ENCODE measurements at places on chromosomes 6 and 20.

GRCh38 chr6:96939007-96939805 lies 14.7 kb downstream of the KLHL32 start:
- DNase-seq: peak; percentile 40

GRCh38 chr6:35047265-35048011 lies 93.7 kb downstream of the TCP11 start:
- no peak for DNase-seq

GRCh38 chr6:49980898-49981297 lies 11.5 kb upstream of the DEFB113 start:
- no peak for DNase-seq

- no peak for DNase-seq
These were observed 110.4 kb downstream of the LIN28B start for GRCh38 chr6:105067329-105067728.

DNA sequence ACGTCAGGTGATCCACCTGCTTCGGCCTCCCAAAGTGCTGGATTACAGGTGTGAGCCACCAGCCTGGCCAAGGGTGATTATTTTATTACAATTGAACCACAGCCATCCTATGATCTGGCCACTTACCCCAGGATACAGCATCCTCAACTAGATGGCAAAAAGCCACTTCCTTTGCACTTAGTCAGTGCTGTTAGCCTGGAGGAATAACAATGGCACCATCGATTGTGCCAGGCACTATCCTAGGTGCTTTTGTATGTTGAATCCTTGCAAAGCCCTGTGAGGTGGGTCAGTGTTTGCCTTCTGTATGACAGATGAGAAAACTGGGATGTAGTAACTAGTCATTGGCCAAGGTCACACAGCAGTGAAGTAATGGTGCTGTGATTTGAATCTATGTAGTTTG lies 11.2 kb upstream of the TTPAL start:
- no peak for DNase-seq

DNA sequence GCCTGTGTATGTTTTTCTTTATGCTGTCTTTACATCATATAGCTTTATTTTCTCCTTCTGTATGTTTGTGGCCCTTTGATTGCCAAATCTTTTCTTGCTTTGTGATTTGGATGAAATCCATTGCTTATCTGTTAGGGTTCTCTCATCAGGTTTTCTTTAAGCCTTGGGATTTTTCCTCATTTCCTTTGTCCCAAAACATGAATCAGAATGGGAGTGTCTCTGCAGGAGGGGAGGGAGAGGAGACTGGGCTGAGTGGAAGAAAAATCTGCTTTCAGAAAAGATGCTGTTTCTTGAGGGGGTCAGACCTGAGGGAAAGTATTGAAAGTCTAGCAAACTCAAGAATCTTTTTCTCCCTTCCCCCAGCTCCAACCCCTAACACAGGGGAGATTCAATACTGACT lies 758.0 kb upstream of the MMS22L start:
- DNase-seq: no peak

GRCh38 chr6:74182992-74183391 lies 487.0 kb downstream of the CD109 start:
- no peak for DNase-seq

DNA sequence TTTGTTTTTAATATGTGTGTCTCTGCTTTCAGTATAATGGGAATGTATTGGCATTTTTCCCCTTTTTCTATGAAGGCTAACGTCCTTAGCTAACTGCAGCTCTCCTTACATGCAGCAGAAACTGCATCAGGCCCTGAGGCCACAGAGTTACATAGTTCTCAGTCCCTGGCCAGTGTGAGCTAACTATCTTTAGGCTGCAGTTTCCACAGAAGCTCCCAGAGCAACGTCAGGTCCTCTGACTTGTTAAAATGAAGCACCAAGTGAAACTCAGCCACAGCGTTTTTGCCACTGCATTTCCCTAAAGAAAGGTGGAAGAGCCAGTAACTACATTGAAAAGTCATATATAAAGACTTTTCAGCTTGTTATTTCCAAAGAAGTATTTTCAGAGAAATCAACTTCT lies 244.7 kb downstream of the CBLN4 start:
- DNase-seq: no peak

- no peak for DNase-seq
These were observed 68.8 kb downstream of the KCNB1 start for GRCh38 chr20:49413677-49414076.

- no peak for DNase-seq
These were observed 203.9 kb upstream of the PRDM1 start for GRCh38 chr6:105882121-105882803.

DNA sequence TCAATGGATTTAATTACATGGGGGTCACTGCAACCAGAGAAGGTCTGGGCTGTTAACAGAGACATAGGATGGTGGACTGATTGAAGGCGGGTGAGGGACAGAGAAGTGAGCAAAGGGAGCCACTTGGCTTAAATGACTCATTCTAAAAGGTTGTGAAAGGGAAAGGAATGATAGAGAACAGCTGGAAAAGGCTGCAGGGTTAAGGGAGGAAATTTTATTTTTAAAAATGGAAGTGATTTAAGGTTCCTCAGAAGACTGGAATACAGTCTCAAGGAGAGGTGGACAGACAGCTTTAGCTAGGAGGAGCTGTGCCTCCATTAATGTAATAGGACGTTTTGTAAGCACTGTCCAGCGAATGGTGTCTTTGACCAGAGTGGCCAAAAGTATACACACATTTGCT lies 46.7 kb downstream of the RGS17 start:
- DNase-seq: no peak

GRCh38 chr20:45283551-45284057 lies 23.0 kb upstream of the RBPJL start:
- no peak for DNase-seq

GRCh38 chr6:24798740-24799540 lies at the start of gene ARMH2:
Gene ARMH2 (minus strand): TSS chr6:24798917. CDS start chr6:24798857, 60 bp downstream.
- DNase-seq: no peak

DNA sequence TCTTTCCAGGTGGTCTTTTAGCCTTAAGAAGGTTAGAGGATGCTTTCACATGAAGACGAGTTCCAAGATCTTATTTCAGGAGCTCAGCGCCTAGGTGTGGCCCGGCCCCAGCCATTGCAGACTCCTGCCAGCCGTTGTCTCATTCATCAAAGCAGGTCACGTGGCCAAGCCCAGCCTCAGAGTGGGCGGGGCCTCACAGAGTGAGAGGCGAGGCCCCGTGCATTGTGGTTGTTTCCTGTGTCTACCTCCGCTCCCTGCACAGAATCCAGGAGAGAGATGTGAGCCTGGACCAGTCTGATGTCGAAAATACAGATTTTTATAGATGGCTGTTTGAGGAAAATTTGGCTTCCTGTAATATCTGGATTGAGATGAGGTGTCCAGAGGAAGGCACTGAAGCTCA lies 49.2 kb upstream of the CST5 start:
- no peak for DNase-seq

DNA sequence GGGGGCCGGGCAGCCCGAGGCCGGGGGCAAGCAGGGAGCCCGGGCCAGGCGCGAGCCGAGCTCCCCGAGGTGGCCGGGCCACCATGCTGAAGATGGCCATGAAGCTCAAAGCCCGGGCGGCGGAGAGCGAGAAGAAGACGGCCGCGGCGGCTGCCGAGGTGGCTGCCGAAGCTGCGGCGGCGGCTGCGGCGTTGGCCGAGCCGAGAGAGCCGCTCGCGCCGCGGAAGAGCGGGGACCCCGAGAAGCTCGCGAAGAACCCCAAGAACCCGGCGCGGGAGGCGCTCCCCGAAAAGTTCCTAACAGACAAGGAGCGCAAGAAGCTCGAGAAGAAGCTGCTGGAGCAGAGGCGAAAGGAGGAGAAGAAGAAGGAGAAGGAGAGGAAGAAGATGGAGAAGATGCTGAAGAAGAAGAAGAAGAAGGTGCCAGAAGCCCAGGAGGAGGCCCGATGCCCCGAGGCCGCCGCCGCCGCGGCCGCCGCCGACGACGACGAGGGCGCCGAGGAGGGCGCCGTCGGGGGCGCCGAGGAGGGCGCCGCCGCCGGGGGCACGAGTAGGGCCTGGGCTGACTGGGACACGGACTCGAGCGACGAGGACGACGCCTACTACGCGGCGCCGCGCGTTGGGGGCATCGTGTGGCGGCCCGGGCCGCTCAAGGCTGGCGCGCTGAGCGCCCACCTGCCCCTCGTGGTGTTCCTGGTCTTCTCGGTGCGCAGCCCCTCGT lies 37.4 kb downstream of the GNAS start:
- DNase-seq: no peak

DNA sequence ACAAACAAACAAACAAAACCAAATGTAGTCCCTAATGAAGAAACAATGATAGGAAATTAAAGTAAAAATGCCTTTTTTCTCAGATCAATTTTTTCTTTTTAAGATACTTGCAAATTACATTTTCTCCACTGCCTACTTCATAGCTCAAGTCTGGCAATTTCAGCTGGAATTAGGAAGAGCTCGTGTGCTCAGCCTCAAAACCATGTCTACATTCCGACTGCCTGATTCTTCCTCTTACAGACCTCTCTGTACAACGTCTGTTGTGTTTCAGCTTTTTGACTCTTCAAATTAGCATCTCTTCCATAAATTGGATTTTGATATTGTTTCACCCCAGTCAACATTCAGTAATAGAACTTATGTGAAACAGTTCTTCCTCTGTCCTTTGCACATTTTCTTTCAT lies 9.3 kb upstream of the EDN1 start:
- no peak for DNase-seq

GRCh38 chr6:82179415-82179814 lies 68.1 kb downstream of the IBTK start:
- no peak for DNase-seq

DNA sequence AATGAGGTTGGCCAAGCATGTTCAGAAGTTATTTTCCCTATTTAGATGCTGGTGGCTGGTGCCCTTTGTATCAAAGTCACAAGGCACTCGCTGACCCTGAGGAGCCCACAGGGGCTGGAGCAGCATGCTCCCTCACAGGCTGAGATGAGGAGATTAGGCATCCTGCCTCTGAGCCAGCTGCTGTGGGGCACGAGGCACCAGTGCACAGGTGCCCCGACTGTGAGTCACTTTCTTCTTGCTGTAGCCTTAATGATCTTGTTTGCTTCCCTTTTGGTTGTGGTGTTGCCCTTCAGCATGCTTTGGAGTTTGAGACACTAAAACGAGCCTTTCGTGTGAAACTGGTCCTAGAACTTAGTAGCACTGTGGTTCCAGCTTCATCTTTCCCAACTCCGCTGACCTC lies 4.3 kb downstream of the PSMG4 start:
- no peak for DNase-seq

GRCh38 chr20:14799545-14800216 lies 462.3 kb upstream of the FLRT3 start:
- DNase-seq: no peak

Measured in COR-L47 (cell line).